ENCODE measurements at places on chromosomes 1 and 21.

DNA sequence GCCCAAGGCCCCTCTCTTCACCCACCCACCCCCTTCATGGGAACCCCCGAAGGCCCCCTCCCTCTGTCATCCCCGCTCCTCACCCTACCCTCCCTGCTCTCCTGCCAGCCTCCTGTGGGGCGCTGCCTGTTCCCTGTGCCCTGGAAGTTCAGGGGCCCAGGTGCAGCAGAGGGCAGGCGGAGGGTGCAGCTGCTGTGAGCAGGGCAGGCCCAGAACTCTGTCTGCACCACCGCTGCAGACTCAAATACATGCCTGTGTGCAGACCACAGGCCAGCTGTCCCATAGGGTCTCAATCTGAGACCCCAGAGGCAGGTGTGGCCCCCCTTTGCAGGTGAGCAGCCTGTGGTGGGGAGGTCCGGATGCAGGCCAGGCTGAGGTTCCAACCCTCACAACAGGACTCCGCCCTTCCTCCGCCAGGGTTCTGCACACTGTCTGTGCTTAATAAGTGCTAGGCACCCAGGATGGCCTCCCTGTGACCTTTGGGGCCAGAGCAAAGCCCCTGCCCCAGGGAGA is 62.5 kb downstream of the WNT9A start:
- DNase-seq: no peak

- no peak for DNase-seq
Measured at GRCh38 chr1:228490120-228491078, 3.2 kb downstream of the RNF187 start.

GRCh38 chr1:151106894-151107293 is 36.3 kb downstream of the GABPB2 start:
- DNase-seq: no peak

- no peak for DNase-seq
Measured at GRCh38 chr1:236495467-236496112, 28.2 kb upstream of the LGALS8 start.

DNA sequence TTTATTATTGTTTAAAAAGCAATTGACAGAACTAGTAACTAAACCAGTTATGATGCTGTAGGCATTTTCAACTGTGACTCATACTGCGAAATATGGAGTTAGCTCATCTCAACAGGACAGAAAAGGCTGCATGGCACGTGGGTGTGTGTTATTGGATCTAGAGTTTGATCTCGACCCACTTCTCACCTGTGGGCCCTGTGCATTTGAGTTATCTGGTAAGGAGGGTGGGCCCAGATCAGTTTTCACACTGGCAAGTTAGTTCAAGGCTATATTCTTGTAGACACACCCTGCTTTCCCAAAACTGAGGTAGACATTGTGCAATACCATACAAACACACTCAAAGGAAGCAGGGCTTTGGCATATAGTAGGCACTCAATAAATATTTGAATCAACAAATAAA is 71.3 kb upstream of the PRDX6 start:
- no peak for DNase-seq

DNA sequence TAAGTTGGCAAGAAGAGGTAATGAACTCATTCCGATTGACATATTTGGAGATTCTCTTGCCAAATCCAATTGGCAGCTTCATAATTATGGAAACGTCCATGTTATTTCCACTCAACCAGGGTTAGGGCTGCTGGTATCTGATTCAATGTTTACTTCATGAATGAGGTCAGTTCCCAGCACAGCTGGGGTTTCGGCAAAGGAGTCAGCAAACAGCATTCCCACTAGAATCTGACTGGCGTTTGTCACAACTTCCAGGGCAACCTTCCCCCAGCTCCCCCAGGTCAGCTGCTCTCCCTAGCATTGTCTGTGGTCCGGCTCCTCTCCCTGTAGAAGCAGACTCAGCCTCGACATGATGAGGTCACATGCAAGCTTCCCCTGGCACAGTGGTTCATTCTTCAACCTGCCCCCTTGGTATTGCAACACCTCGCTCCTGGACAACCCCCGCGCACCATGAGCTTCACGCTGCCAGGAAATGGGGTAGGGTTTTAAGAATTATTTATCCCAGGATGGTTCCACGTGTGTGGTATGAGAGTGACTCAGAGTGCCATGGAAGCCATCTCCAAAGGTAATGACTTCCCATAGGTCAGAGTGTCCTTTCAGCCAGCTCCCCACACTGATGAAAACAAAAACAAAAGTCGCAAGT is 100.7 kb upstream of the SLC25A33 start:
- no peak for DNase-seq

DNA sequence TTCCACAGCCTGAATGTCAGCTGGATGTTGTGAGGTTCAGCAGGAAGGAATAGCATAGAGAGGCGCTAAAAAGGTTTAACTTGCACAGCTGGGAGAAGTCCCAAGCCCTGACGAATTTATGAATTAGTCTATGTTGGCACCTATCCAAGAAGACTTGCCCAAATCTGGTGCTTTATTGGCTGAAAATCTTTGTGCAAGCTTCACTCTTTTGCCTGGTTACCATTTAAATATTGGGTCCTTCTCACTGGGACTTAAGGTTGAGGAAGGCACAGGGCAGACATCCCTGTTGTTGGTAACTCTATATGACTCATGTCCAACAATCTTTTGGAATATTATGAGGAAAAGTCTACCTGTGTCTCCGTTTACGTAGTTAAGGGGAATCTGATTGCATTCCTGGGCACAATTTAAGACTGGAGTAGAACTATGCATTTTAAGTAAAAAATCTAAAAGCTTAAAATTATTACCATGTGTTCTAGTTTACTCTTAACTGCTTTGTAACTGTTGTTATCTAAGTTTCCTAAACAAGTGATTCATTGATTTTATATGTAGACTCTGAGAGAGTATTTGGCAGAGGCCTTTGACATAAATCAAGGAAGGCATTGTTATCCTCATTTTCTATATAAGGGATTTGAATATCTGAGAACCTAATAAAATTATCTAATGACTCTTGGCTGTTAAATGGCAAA is 181.7 kb upstream of the DPYD start:
- no peak for DNase-seq

DNA sequence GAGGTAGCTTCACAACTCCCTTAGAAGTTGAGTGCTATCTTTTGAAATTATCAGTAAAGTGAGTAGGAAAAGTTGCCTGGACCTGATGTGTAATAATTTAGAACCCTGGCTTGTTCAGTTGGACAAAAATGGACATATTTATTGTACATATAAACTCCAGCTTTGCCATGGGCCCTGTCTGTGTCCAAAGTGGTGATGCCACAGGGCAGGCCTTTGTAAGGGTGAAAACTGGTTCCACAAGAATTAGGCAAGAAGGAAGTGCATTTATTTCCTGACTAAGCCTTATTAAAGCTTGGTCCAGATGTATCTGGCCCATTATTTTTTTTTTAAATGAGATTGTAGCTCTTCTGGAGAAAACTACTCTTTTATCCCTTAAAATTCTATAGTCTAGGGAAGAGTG is 47.9 kb downstream of the MACO1 start:
- DNase-seq: no peak

Measured in esophagus squamous epithelium (tissue), 5 donors.